ENCODE measurements at places on chromosomes 6 and 20. TPM values are rescaled to one million over a fixed set of nuclear protein-coding genes. Genes with fewer than 3 reads are reported as not detected.

Gene F13A1
- total RNA-seq, result 47.7 TPM

Gene C6orf58
- total RNA-seq, result not detected

Gene FRK
- total RNA-seq, result 2.1 TPM

Gene PTCRA
- total RNA-seq, result not detected

DNA sequence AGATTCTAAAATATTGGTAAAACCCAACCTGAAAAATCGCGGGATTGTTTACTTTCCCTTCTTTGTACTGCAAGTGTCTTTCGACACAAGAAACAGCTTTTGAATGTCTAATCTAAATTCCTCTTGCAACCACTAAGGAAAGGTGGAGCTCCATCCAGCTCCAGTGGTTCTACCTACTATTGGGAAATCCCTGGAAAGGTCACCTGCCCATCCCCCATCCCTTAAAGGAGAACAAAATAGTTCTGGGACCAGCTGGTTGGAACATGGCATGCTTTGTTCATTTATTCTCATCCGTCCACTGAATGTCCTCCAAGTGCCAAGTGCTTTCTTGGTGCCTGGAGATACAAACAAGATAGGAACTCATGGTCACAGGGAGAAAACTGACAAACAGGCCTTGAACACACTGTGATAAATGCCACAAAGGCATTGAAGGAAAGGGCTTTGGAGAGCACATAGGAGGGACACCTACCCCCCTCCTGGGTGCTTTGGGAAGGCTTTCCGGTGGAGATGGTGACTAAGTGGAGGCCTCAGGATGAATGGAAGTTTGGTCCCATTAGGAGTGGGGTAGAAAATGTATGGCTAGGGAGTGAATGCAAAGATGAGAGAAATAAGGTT, 2.3 kb upstream of the CITED2 start:
- DNase-seq, result no peak
- H3K27me3 ChIP-seq, result no peaks in the 10 kb centered on the region
- H3K4me3 ChIP-seq, result no peak overlapping the region
- H3K4me1 ChIP-seq, result peaks cover 13% of the 10 kb centered on the region

DNA sequence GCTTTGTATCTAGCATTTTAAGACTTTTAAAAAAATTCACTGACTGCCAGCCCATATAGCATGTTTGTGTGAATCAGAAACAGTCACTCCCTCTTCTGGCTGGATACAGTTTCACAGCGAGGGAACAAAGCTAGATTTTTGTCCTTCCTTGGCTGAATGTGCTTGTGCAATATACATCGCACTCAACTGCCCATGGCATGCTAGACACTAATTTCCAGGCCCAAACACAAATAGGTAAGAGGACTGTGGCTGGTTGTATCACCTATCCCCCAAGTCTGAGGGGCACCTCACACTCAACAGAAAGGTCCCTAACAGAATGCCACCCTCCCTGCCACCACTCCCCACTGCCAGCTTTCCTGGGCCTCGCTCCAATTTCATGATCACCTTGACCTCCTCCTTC, 16.2 kb upstream of the BLCAP start:
- no peak overlapping the region for H3K4me3 ChIP-seq
- no peaks in the 10 kb centered on the region for H3K27me3 ChIP-seq
- DNase-seq, result no peak
- peaks cover 3% of the 10 kb centered on the region for H3K4me1 ChIP-seq
- no peaks in the 10 kb centered on the region for H3K36me3 ChIP-seq

DNA sequence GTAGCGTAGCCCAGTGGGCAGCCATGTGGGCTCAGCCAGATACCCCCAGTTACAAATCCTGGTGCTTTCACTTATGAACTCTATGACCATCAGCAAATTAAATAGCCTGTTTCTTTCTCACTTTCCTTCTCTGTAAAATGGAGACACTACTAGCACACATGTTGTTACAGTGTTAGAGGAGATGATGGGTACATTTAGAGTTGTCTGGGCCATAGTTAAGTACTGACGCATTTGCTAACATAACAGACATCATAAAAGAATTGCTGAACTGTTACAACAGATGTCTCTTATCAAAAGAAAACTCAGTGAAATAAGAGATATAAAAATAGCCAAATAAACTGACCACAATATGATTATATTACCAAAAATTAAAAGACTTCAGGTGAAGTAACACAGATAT, 69.9 kb upstream of the DOK5 start:
- no peak overlapping the region for H3K27ac ChIP-seq
- DNase-seq, result no peak
- no peaks in the 10 kb centered on the region for H3K27me3 ChIP-seq
- no peak overlapping the region for H3K4me3 ChIP-seq
- H3K36me3 ChIP-seq, result no peaks in the 10 kb centered on the region
- H3K4me1 ChIP-seq, result no peaks in the 10 kb centered on the region

- H3K27me3 ChIP-seq, result no peaks in the 10 kb centered on the region
- H3K4me3 ChIP-seq, result no peak overlapping the region
- no peaks in the 10 kb centered on the region for H3K4me1 ChIP-seq
- no peak overlapping the region for H3K27ac ChIP-seq
- H3K36me3 ChIP-seq, result no peaks in the 10 kb centered on the region
- no peak for DNase-seq
Observed at GRCh38 chr6:32234934-32235333, 11.1 kb upstream of the NOTCH4 start.

GRCh38 chr6:162178666-162179065, 548.9 kb downstream of the PRKN start:
- no peaks in the 10 kb centered on the region for H3K36me3 ChIP-seq
- H3K4me3 ChIP-seq, result no peak overlapping the region
- H3K27ac ChIP-seq, result no peak overlapping the region
- no peaks in the 10 kb centered on the region for H3K27me3 ChIP-seq
- H3K4me1 ChIP-seq, result peaks cover 6% of the 10 kb centered on the region

GRCh38 chr20:41249411-41250281, 67.9 kb downstream of the ZHX3 start:
- peaks cover 29% of the 10 kb centered on the region for H3K4me1 ChIP-seq
- peak overlapping the region; percentile 86 for H3K27ac ChIP-seq
- H3K27me3 ChIP-seq, result no peaks in the 10 kb centered on the region
- no peak for DNase-seq
- no peak overlapping the region for H3K4me3 ChIP-seq

DNA sequence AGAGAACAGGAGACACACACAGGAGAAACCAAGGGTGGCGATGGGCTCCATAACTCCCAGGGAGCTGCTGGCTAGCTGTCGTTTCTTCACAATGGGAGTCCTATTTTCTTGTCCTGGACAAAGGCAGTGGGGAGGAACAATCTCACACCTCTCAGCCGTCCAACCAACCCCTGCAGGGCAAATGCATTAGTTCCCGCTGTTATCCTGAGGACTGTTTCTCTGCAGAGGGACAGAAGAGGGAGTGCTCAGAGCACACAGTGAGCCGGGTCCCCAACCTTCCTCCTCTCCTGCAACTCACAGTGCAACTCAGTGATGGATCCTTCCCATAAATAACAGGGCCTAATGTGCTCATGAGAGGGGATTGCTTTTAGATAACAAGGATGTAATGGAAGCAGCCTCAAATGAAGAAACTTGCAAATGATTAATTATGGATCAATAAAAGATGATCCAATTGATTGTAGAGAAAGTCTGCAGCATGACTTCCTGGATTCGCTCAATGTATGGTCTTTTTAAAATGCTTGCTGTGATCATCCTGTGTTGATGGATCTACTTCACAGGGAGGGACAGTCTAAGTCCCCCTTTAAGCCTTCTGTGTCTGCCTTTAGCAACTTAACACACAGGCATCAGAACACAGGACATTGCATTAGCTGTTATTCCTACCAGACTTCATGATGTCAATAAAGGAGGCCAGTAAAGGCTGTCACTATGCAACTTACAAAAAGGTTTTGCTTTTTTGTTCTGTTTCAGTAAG, 453.4 kb upstream of the AGPAT4 start:
- H3K27ac ChIP-seq, result no peak overlapping the region
- no peak overlapping the region for H3K4me3 ChIP-seq
- H3K4me1 ChIP-seq, result no peaks in the 10 kb centered on the region
- DNase-seq, result no peak

DNA sequence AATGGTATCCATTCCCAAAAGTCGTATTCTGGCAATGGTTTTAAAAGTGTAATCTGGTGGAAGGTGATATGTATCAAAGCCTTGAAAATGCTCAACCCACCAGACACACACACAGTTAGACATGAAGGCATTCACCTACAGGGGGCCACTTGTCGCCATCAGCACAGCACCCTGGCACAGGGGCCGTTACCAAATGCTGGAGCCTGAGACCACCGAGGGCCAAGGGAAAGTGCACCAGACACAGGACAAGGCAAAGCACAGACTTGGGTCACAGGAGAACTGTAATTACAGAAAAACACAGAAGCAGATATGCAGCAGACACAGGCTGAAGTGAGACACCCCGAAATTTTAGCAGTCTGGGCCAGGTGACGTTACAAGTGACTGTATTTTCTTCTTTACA, 9.3 kb downstream of the TAF4 start:
- DNase-seq, result no peak
- H3K27ac ChIP-seq, result no peak overlapping the region
- H3K27me3 ChIP-seq, result no peaks in the 10 kb centered on the region
- H3K36me3 ChIP-seq, result peaks cover 47% of the 10 kb centered on the region
- peaks cover 18% of the 10 kb centered on the region for H3K4me1 ChIP-seq
- H3K4me3 ChIP-seq, result no peak overlapping the region

DNA sequence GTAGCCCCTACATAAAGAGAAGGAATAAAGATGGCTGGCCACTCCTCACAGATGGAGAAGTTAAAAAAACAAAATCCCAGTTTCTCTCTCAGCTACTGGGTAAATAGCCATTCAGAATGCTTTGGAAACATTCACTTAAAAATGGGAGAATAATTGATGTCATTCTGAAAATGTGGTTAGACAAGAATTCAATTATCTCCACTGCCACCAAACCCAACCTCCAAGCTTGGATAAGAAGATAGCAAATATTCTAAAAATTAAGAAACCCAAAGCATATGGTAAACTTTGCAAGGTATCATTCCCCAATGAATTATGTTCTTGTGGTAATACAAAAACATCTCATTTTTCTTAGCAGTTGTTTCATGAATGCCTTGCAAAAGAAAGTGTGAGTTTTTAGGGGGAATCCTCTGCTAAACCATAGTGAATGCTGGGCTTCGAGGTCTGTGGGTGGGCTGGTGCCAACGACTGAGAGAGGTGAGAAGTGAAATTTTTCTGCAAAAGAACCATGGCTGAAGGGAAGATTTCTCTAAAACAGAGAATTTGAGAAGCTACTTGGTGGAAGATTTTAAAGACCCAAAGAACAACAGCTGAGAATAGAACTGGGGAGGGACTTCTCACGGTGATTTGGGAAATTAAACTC, 497.9 kb upstream of the JARID2 start:
- H3K27ac ChIP-seq, result no peak overlapping the region
- no peaks in the 10 kb centered on the region for H3K4me1 ChIP-seq
- no peaks in the 10 kb centered on the region for H3K27me3 ChIP-seq

DNA sequence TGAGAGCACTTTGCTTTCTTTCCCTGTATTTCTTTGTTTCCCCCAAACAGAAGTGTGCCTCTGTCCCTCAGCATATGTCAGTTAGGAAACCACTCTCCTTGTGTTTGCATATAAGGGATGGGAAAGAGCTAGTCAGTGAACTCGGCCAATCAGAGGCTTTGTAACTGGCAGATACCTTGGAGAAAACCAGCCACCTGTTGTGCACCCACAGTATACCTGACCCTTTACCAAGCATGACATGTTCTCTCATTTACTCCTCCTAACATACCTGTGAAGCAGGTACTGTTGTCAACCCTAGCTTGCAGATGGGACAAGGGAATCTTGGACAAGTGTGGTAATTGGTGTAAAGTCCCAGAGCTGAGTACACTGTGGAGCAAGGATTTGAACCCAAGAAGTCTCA, 96.1 kb upstream of the FAM8A1 start:
- H3K36me3 ChIP-seq, result no peaks in the 10 kb centered on the region
- no peak overlapping the region for H3K27ac ChIP-seq
- no peaks in the 10 kb centered on the region for H3K27me3 ChIP-seq
- no peaks in the 10 kb centered on the region for H3K4me1 ChIP-seq
- DNase-seq, result no peak
- no peak overlapping the region for H3K4me3 ChIP-seq

GRCh38 chr6:5746053-5746758, 260.5 kb downstream of the NRN1 start:
- peak; percentile 93 for DNase-seq
- no peak overlapping the region for H3K4me3 ChIP-seq
- H3K36me3 ChIP-seq, result no peaks in the 10 kb centered on the region
- no peak overlapping the region for H3K27ac ChIP-seq
- no peaks in the 10 kb centered on the region for H3K27me3 ChIP-seq

GRCh38 chr6:52154381-52154780, 31.8 kb upstream of the IL17A start:
- no peak overlapping the region for H3K4me3 ChIP-seq
- no peaks in the 10 kb centered on the region for H3K4me1 ChIP-seq
- H3K27ac ChIP-seq, result no peak overlapping the region

DNA sequence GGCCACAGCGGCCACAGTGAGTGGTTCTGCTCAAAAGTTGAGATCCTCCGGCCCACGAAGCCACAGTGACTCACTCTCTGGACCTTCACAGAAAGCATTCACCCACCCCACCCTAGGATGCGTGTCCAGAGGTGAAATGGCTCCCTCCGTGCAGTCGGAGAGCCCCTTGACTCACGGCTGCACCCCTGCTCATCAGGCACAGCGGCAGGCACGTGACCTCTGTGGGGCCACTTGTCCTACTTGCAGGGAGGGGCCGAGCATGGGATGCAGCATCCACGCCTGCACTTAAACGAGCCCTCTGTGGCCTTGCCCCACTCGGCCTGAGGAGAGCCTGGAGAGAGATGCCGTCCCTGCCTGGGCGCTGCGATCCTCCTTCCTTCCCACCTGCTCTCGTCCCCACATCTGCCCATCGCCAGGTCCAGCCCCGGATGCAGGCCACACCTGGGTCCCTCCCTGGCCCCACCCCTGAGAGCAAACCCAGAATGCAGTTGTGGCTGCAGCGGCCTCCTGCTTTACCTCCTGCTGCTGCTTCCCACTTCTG, 28.7 kb downstream of the NTSR1 start:
- no peak overlapping the region for H3K27ac ChIP-seq
- DNase-seq, result no peak
- peaks cover 2% of the 10 kb centered on the region for H3K36me3 ChIP-seq
- H3K27me3 ChIP-seq, result peaks cover 10% of the 10 kb centered on the region
- no peak overlapping the region for H3K4me3 ChIP-seq

DNA sequence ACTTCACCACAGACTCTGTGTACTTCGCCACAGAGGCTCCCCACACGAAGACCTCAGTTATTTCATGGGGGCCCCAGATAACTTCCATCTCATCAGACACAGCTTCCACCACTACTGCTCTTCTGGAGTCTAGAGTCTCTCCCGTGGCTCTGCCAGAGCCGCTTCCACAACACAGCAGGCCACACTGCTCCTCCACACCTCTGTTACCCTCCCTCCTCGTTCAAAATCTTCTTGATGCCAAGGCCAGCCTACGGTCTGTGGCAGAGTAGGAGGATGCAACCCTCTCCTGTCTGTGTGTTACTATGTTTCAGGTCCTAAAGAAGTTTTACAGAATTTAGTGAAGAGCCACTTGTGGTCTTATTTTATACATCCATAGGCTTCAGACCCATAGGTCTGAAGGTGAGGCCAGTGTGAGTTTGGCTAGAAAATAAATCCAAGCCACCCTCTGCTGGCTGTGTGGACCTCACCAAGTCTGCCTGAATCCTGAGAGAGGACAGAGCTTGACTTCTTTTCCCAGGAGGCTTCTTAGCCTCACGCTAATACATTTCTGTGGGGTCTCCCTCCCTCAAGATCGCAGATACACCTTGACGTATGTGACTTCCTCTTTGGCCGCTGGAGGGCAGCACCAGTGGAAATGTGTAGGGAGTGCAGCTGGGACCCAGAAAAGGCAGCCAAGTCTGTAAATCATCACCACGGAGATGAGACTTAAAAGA, 197.7 kb downstream of the FAXC start:
- H3K4me3 ChIP-seq, result no peak overlapping the region
- H3K27me3 ChIP-seq, result no peaks in the 10 kb centered on the region
- H3K4me1 ChIP-seq, result peaks cover 3% of the 10 kb centered on the region
- no peaks in the 10 kb centered on the region for H3K36me3 ChIP-seq
- no peak overlapping the region for H3K27ac ChIP-seq

Measured in spinal cord (tissue), 10 donors.